ENCODE measurements at places on chromosomes 11 and 22.

DNA sequence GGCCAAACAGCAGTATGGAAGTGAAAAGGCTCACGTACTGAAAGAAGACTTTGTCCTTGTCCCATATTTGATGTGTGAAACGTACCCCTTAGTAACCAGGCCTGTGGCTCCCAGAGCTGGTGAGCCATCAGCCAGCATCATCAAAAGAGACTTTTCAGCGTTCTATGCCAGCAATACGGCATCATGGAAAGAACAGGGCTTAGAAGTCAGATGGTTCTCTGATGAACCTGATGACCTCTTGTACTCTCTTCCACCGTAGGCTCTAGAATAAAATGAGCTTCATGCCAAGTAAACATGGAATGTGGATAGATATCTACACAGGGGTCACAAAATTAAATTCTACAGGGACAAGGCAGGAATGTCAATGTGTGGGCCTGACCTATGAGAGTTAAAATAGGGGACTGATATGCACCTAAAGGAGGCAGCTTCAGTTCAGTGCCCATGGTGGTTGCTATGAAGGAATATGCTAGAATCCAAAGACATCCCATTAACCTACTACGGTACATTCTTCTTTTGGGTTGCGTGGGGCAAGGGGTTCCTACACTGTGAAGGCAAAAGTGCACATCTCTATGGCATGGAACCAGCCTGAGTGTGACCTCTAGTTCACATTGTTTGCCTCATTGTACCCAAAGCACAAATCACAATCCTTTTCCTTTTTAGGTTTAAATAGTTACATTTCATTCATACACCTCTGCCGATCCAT, 130.6 kb downstream of the ETS1 start:
- H3K4me1 ChIP-seq = peaks cover 57% of the 10 kb centered on the region
- H3K36me3 ChIP-seq = peaks cover 28% of the 10 kb centered on the region
- H3K27me3 ChIP-seq = no peaks in the 10 kb centered on the region
- no peak overlapping the region for H3K27ac ChIP-seq
- no peak for DNase-seq

DNA sequence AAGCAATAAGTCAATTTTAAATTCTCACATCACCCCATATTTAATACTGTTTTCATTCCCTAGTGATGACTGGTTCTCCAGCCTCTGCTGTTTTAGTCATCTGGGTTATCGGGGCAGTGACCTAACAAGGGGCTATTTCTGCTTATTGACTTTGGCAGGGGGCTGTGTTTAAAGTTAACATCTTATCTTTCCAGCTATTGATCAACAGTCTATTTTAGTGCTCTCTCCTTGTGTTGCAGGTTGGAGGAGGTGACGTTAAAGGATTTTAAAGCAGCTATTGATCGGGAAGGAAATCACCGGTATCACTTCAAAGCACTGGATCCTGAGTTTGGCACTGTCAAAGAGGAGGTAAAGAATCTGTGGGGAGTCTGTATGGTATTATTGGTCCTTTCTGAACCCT, 7.7 kb upstream of the DLAT start:
- H3K4me3 ChIP-seq = no peak overlapping the region
- no peak overlapping the region for H3K27ac ChIP-seq
- H3K36me3 ChIP-seq = peaks cover 8% of the 10 kb centered on the region
- peaks cover 15% of the 10 kb centered on the region for H3K4me1 ChIP-seq
- DNase-seq = no peak

DNA sequence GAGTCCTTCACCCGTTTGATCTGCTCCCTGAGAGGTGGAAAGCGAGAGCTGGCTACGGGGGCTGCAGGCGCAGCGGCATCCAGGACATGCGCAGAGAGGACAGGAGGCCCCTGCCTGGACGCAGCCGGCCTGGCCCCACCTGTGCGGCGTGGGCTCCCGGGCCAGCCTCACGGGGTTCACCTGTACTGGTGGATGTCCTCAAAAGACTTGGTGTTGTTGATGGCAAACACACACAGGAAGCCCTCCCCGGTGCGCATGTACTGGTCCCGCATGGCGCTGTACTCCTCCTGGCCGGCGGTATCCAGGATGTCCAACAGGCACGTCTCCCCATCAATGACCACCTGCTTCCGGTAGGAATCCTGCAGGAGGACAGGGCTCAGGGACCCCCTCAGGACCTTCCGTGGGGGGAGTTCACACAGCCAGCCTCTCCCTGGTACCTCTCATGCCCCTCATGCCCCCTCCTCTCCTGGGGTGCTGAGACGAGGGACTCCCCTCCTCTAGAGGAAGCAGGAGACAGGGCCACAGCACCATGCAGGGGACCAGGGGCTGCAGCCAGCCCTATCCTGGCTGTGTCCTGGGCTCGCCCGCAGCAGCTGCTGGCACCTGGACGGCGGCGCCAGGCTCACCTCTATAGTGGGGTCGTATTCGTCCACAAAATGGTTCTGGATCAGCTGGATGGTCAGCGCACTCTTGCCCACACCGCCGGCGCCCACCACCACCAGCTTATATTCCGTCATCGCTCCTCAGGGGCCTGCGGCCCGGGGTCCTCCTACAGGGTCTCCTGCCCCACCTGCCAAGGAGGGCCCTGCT, 1.6 kb downstream of the HRAS start:
- H3K36me3 ChIP-seq = no peaks in the 10 kb centered on the region
- no peak overlapping the region for H3K27ac ChIP-seq
- no peaks in the 10 kb centered on the region for H3K27me3 ChIP-seq
- DNase-seq = peak; percentile 92
- peak overlapping the region; percentile 71 for H3K4me3 ChIP-seq

DNA sequence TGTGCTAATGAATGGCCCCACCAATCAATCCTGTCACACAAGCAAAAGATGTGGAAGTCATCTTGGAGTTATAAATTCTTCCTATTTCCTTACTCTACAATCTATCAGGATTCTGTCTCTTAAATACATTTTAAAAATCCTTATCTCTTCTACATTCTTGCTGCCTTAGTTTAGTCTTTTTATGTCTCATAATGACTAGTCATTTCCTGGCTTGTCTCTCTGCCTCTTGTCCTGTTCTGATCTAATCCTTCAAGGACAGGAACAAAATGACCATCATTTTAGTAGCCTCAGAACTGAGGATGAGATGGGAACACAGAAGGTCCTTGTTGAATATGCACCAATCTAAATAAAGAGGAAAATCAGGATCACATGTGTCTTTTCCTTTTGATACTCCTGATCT, 56.6 kb upstream of the LIN7C start:
- no peaks in the 10 kb centered on the region for H3K27me3 ChIP-seq
- no peak overlapping the region for H3K27ac ChIP-seq
- H3K36me3 ChIP-seq = no peaks in the 10 kb centered on the region
- peaks cover 5% of the 10 kb centered on the region for H3K4me1 ChIP-seq
- H3K4me3 ChIP-seq = no peak overlapping the region
- DNase-seq = no peak

- H3K27ac ChIP-seq = no peak overlapping the region
- H3K4me3 ChIP-seq = no peak overlapping the region
- peaks cover 12% of the 10 kb centered on the region for H3K27me3 ChIP-seq
- no peaks in the 10 kb centered on the region for H3K4me1 ChIP-seq
- H3K36me3 ChIP-seq = no peaks in the 10 kb centered on the region
Measured at GRCh38 chr11:67525275-67525976, 2.2 kb upstream of the CABP2 start.

DNA sequence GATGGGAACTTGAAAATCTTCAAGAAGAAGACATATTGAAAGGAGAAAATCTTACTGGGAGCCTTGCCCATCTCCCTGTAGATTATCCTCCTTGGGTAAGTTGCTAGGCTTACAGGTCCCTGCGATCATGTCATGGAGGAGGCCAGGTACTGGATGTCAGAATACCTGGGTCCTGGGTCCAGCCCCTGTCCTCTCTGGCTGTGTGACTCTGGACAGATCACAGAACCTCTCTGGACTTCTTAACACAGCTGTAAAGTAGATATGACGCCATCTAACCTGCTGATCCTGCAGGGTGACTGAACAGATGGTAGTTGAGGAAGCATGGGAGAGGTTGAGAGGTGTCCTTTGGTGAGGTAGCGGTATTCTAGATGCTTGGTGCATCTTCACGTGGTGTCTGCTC, 4.1 kb downstream of the TSKU start:
- H3K27ac ChIP-seq = no peak overlapping the region
- peak; percentile 24 for DNase-seq
- no peak overlapping the region for H3K4me3 ChIP-seq
- no peaks in the 10 kb centered on the region for H3K27me3 ChIP-seq
- H3K4me1 ChIP-seq = peaks cover 78% of the 10 kb centered on the region
- peaks cover 8% of the 10 kb centered on the region for H3K36me3 ChIP-seq

- no peak overlapping the region for H3K4me3 ChIP-seq
- peaks cover 8% of the 10 kb centered on the region for H3K36me3 ChIP-seq
- peak; percentile 72 for DNase-seq
- H3K27me3 ChIP-seq = peaks cover 25% of the 10 kb centered on the region
Measured at GRCh38 chr11:69272831-69273485, 21.0 kb upstream of the MYEOV start.

GRCh38 chr11:12524865-12525264, 147.5 kb downstream of the PARVA start:
- H3K27ac ChIP-seq = peak overlapping the region; percentile 82
- DNase-seq = no peak
- peaks cover 26% of the 10 kb centered on the region for H3K36me3 ChIP-seq
- H3K4me1 ChIP-seq = peaks cover 9% of the 10 kb centered on the region
- H3K4me3 ChIP-seq = no peak overlapping the region

DNA sequence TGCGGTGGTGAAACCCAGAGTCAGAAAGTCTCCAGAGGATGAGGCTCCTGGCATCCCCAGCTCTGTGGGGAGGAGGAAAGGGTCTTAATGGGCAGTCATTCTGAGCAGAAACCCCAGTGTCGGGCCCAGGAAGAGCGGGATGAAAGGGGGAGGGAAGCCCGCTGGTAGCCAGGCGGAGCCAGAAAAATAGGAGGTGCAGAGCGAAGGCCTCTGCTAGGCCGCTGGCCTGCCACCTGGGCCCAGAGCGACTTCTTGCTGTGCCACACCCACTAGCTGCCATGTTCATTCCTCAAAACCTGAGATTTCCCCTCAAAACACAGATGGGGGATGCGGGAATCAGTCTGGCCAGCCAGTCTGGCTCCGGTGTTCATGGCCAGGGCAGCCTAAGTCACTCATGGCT, 650 bp upstream of the POU2AF3 start:
- DNase-seq = no peak
- no peak overlapping the region for H3K27ac ChIP-seq

DNA sequence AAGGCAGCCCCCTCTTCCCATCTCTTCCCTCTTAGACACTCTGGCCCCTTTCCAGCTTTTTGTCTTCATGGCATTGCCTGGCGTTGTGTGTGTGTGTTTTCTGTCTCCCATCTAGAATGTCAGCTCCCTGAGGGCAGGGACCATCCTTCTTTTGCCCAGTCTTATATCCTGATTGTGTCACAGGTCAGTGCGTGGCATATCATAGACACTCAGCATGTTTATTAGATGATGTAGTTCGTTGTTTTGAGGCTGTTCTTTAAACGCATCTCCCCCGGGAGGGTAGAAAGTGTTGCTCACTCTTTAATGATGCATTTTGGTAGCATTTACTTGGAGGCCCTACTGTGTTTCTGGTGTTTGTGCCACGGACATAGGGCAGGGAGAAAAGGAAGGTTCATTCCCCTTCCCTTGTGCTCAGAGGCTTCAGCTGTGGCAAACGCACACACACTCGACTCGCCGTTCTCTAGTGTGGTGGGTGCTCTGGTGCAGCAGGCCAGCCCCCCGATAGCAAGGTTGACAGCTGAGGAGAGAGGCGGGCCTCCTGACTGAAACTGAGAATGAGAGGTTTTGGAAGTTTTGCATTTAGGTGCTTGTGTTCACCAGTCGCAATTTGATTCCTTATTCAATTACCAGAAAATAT, 60.2 kb downstream of the TNRC6B start:
- peaks cover 56% of the 10 kb centered on the region for H3K4me1 ChIP-seq
- peak overlapping the region; percentile 84 for H3K27ac ChIP-seq
- H3K4me3 ChIP-seq = no peak overlapping the region
- H3K27me3 ChIP-seq = no peaks in the 10 kb centered on the region
- peaks cover 1% of the 10 kb centered on the region for H3K36me3 ChIP-seq
- DNase-seq = no peak

GRCh38 chr11:70511345-70511744, 113.0 kb downstream of the CTTN start:
- H3K36me3 ChIP-seq = no peaks in the 10 kb centered on the region
- H3K4me1 ChIP-seq = no peaks in the 10 kb centered on the region
- H3K4me3 ChIP-seq = no peak overlapping the region
- H3K27me3 ChIP-seq = peaks cover 4% of the 10 kb centered on the region

DNA sequence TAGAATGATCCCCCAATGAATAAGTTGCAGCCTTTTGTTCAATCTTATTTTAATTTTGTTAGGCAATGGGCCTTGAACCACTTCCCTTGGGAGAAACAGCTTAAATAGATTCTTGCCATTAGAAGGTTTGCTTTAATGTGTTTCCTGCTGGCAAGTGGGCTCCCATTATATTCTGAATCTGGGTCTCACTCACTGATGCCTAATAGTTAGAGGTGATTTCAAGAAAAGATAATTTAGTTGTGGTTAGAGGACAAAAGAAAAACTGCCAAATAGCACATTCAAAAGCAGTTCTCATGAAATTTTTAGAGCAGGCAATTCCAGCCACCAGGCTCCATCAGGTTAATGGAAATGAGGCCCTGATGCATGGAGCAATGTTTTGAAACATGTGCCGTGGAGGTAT, 362.6 kb upstream of the CHORDC1 start:
- no peaks in the 10 kb centered on the region for H3K36me3 ChIP-seq
- peaks cover 5% of the 10 kb centered on the region for H3K27me3 ChIP-seq
- H3K27ac ChIP-seq = no peak overlapping the region
- DNase-seq = no peak

GRCh38 chr22:44091751-44092150, 67.6 kb downstream of the PARVB start:
- peak overlapping the region; percentile 6 for H3K27ac ChIP-seq
- peaks cover 8% of the 10 kb centered on the region for H3K36me3 ChIP-seq
- DNase-seq = peak; percentile 20
- H3K4me1 ChIP-seq = peaks cover 41% of the 10 kb centered on the region

- no peak overlapping the region for H3K4me3 ChIP-seq
- DNase-seq = no peak
- no peaks in the 10 kb centered on the region for H3K36me3 ChIP-seq
Measured at GRCh38 chr11:9952511-9953196, 288.8 kb downstream of the SWAP70 start.

GRCh38 chr11:90500922-90501568, 278.2 kb upstream of the CHORDC1 start:
- DNase-seq = no peak
- no peaks in the 10 kb centered on the region for H3K27me3 ChIP-seq
- peaks cover 3% of the 10 kb centered on the region for H3K36me3 ChIP-seq
- no peak overlapping the region for H3K4me3 ChIP-seq
- no peaks in the 10 kb centered on the region for H3K4me1 ChIP-seq
- H3K27ac ChIP-seq = no peak overlapping the region

- DNase-seq = no peak
- H3K4me1 ChIP-seq = no peaks in the 10 kb centered on the region
- H3K4me3 ChIP-seq = no peak overlapping the region
- H3K27me3 ChIP-seq = no peaks in the 10 kb centered on the region
Measured at GRCh38 chr22:43047605-43048004, 32.7 kb upstream of the PACSIN2 start.

GRCh38 chr22:48279461-48279756, 1517.0 kb downstream of the TBC1D22A start:
- no peak for DNase-seq
- H3K27me3 ChIP-seq = peaks cover 34% of the 10 kb centered on the region
- no peaks in the 10 kb centered on the region for H3K4me1 ChIP-seq
- no peaks in the 10 kb centered on the region for H3K36me3 ChIP-seq
- H3K27ac ChIP-seq = no peak overlapping the region
- H3K4me3 ChIP-seq = no peak overlapping the region

Data from chondrocyte (in vitro differentiated cells).